ENCODE measurements at places on chromosomes 4 and X.
A peak's percentile ranks its signal among the peaks of the same experiment; 100 is the strongest.

DNA sequence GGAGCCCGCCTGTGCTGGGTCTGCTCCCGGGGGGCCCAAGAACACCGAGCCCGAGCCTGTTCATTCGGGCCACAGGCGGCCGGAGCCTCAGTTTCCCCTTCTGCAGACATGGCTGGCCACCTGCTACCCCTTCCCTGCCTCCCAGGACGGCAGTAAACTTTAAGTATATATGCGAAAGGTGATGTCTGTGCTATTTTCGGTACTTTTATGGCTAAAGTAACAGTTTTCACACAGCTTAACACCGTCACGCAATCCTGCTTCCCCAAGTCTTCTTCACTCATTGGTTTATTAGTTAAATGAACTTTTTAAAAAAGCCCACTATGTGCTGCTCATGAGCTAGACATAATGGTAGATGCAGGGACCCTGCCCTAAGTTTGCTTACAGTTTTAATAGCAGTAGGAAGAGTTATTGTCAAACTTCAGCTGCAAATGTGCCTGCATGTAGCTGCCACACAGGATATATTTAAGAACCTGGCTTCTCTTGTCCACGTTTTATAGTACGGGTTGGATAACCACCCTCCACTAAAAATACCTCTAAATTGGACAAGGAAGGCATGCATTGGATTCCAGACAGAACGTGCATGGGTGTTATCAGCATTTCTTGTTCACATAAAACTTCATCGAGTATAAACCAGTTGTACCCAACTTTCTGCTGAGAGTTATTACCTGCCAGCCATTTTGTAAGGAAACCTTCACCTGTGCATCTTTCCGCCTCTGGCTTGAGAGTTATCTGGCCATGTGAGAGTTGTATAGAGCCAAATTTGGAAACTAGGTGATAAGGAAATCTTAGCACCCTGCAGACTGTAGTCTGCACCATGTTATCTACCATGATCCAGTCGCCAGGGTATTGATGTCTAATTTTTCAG lies 741 bp downstream of the ANAPC4 start:
- H3K27ac ChIP-seq = peak overlapping the region; percentile 74
- no peak for DNase-seq
- H3K36me3 ChIP-seq = peaks cover 23% of the 10 kb centered on the region
- H3K4me1 ChIP-seq = peaks cover 20% of the 10 kb centered on the region
- no peaks in the 10 kb centered on the region for H3K27me3 ChIP-seq
- peak overlapping the region; percentile 68 for H3K4me3 ChIP-seq

DNA sequence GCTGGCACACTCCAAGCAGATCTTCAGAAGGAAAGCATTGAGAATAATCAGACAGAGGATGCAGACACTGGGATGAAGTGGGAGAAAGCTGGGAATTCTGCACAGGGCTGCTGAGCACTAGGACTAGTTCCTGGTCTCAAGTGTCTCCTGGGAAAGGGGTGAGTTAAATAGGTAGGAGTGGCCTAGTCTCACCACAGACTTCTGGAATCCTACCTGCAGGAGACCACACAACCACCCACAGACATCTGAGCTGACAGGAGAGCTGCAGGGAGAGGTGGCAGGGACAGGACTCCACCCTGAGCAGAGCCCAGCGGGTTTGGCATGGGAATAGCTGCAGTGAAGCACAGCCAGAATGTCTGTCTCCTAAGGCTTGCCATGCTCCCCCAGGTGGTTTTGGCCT lies 95.1 kb upstream of the GALNTL6 start:
- no peak overlapping the region for H3K27ac ChIP-seq
- no peaks in the 10 kb centered on the region for H3K36me3 ChIP-seq
- no peak for DNase-seq
- no peaks in the 10 kb centered on the region for H3K4me1 ChIP-seq

DNA sequence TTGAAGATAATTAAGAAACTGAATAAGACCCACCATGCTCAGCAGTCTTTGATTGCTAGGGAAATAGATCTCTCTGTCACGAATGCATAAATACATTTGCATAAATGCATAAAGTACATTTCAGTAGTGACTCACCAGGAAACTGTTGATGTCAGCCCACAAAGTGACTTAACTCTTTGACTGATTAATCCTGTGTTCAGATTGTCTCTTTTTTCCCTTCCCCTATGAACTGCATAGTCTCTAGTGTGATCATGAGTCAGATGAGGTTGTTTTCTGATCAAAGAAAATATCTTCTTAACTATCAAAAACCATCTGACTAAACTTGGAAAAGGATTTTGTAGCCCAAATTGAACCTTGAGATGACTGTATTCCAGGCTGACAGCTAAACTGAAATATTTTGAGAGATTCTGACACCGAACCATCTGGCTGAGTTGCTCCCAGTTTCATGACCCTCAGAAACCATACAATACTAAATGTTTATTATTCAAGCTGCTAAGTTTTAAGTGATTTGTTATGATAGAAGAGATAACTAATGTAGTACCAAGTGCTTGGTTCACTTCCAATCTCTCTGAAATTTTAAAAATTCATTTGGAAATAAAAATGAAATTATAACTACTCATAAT lies 1381.5 kb upstream of the AGA start:
- H3K4me1 ChIP-seq = no peaks in the 10 kb centered on the region
- no peaks in the 10 kb centered on the region for H3K27me3 ChIP-seq
- DNase-seq = no peak

- no peak overlapping the region for H3K27ac ChIP-seq
- no peaks in the 10 kb centered on the region for H3K27me3 ChIP-seq
- H3K4me3 ChIP-seq = no peak overlapping the region
Observed at GRCh38 chr4:88730811-88731210, 33.2 kb upstream of the NAP1L5 start.

- H3K4me3 ChIP-seq = no peak overlapping the region
- H3K27ac ChIP-seq = no peak overlapping the region
- no peaks in the 10 kb centered on the region for H3K36me3 ChIP-seq
- no peak for DNase-seq
- peaks cover 29% of the 10 kb centered on the region for H3K4me1 ChIP-seq
- H3K27me3 ChIP-seq = no peaks in the 10 kb centered on the region
Observed at GRCh38 chr4:53055274-53055673, 193.2 kb downstream of the RASL11B start.

DNA sequence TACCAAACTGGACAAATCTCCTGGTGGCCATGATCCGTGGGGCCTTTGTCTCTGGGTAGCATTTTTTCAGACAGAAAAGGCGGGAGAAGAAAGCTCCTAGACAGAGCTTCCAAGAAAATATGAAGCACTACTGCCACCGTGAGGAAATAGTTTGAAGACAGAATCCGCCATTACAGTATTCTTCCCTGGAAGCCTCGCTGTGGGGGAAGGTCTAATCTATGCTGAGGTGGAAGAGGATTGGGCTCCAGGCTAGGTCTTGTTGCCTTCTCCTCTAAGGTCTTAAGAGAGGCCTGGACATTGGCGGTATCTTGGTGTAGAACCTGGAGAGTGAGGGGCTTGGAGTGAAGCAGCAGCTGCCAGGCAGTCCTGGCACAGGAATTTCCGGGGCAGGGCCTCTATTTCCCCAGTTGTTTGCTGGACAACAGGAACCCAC lies 218.9 kb downstream of the OR13H1 start:
- no peak for DNase-seq
- H3K36me3 ChIP-seq = no peaks in the 10 kb centered on the region
- H3K27ac ChIP-seq = no peak overlapping the region
- H3K4me1 ChIP-seq = no peaks in the 10 kb centered on the region
